Activated CD4-positive, alpha-beta T cell treated with anti-CD3 and anti-CD28 coated beads for 36 hours (primary cell): ENCODE measurements at places on chromosomes 3 and 15. TPM values are rescaled to one million over a fixed set of nuclear protein-coding genes. Genes with fewer than 3 reads are reported as not detected.
A peak's percentile ranks its signal among the peaks of the same experiment; 100 is the strongest.

The TNNC1 gene
- total RNA-seq, result 4.2 TPM

- peaks cover 50% of the 10 kb centered on the region for H3K4me1 ChIP-seq
- H3K36me3 ChIP-seq, result peaks cover 20% of the 10 kb centered on the region
Observed at GRCh38 chr3:106206146-106206545, 337.3 kb upstream of the CBLB start.

DNA sequence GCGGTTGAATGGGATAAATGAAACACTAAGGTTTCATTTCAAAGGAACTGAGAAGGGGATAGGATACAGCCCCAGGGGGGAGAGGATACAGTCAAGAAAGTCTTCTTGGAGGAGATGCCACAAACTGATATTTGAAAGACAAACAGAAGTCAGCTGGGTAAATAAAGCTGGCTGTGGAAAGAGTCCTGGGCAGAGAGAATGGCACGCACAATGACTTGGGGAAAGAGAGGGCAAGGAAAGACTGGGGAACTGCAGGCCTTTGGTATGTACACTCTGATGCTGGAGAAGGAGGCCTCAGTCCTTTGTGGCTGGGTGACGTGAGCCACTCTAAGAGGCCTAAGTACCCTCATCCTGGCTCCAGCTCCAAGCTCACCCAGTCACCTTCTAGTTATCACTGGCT lies 45.2 kb upstream of the LMCD1 start:
- H3K4me1 ChIP-seq, result no peaks in the 10 kb centered on the region
- DNase-seq, result no peak
- no peaks in the 10 kb centered on the region for H3K36me3 ChIP-seq
- no peak overlapping the region for H3K4me3 ChIP-seq

DNA sequence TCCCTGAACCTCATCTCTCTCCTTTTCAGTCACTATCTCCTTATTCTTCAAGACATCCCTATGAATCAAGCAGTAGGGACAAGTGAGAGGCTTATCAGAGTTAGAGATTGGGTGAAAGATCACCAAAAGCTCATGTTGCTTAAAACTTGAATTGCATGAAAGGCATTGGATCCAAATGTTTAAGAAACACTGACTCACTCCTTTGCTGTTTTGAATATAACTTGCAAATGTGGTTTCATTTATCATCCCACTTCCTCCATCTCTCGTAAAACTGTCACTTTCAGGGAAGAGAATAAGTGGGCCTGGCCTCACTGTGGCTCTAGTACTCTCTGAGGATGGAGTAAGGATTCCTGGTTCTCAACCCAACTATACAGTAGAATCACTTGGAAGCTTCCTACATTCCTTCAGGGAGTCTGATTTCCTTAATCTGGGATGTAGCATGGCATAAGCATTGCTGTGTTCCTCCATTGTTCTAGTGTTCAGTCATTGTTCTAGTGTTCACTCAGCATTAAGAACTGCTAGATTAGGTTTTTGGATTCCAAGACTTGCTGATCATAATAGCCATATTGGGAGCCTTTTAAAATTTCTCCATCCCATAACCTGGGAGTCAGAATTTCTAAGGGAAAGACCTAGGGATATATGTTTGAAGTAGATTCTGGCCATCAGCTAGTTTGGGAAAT lies 171.8 kb downstream of the TMEM108 start:
- H3K4me3 ChIP-seq, result no peak overlapping the region
- no peaks in the 10 kb centered on the region for H3K36me3 ChIP-seq
- H3K27me3 ChIP-seq, result peaks cover 15% of the 10 kb centered on the region
- H3K27ac ChIP-seq, result peak overlapping the region; percentile 63
- DNase-seq, result peak; percentile 15

GRCh38 chr3:30084971-30085403 lies 521.4 kb upstream of the TGFBR2 start:
- H3K4me3 ChIP-seq, result no peak overlapping the region
- peaks cover 5% of the 10 kb centered on the region for H3K4me1 ChIP-seq
- H3K27ac ChIP-seq, result no peak overlapping the region
- no peaks in the 10 kb centered on the region for H3K36me3 ChIP-seq
- peaks cover 11% of the 10 kb centered on the region for H3K27me3 ChIP-seq

GRCh38 chr15:81777546-81777945 lies 268.3 kb downstream of the MEX3B start:
- no peak overlapping the region for H3K27ac ChIP-seq
- no peak for DNase-seq
- H3K27me3 ChIP-seq, result peaks cover 13% of the 10 kb centered on the region
- H3K36me3 ChIP-seq, result no peaks in the 10 kb centered on the region

- peaks cover 19% of the 10 kb centered on the region for H3K27me3 ChIP-seq
- no peaks in the 10 kb centered on the region for H3K36me3 ChIP-seq
- no peak overlapping the region for H3K27ac ChIP-seq
- no peaks in the 10 kb centered on the region for H3K4me1 ChIP-seq
Observed at GRCh38 chr3:5456199-5456598, 268.7 kb downstream of the EDEM1 start.

GRCh38 chr3:187212196-187212545 lies 14.9 kb downstream of the RTP1 start:
- no peaks in the 10 kb centered on the region for H3K27me3 ChIP-seq
- no peak overlapping the region for H3K27ac ChIP-seq
- no peak overlapping the region for H3K4me3 ChIP-seq
- no peaks in the 10 kb centered on the region for H3K36me3 ChIP-seq
- H3K4me1 ChIP-seq, result no peaks in the 10 kb centered on the region
